Esophagus muscularis mucosa (tissue), 4 donors: ENCODE measurements at places on chromosomes 5 and 9. TPM values are rescaled to one million over a fixed set of nuclear protein-coding genes. Genes with fewer than 3 reads are reported as not detected.

GRCh38 chr5:943201-943917, 50.7 kb downstream of the TRIP13 start:
- no peak for DNase-seq

PCDHGB1 gene
- 5.1 TPM for total RNA-seq

GRCh38 chr5:67272453-67273130, 76.0 kb upstream of the CD180 start:
- DNase-seq = no peak

LECT2 gene
- not detected for total RNA-seq

- no peak for DNase-seq
These were observed 219.6 kb downstream of the WDR70 start for GRCh38 chr5:37598733-37599132.

GRCh38 chr9:109652971-109653370, 127.0 kb upstream of the PALM2AKAP2 start:
- no peak for DNase-seq

DNA sequence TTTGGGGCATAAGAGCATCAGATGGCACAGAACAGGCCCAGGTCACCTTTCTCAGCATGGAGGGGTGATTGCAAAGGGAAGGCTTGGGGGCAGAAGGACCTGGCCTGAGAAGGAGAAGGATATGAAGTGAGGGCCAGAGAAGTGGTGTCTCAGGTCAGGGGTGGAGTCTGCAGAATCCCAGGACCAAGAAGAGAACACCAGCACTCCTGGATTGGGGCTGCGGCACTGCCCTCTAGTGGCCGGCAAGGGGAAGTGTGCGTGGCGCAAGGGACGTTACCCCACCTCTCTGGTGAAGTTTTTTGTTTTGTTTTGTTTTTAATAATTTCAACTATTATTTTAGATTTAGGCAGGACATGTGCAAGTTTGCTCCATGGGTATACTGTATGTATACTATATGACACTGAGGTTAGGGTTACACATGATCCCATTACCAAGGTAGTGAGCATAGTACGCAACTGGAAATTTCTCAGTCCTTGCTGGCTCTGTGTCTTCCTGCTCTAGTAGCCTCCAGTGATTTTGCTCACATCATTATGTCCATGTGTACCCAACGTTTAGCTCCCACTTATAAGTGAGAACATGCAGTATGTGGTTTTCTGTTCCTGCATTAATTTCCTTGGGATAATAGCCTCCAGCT, 1548.6 kb downstream of the EFNA5 start:
- no peak for DNase-seq

- no peak for DNase-seq
These were observed 77.0 kb upstream of the SMIM32 start for GRCh38 chr5:136269973-136270372.

RNF130 gene
- 104 TPM for total RNA-seq

- DNase-seq = no peak
These were observed 14.9 kb downstream of the PFDN1 start for GRCh38 chr5:140287801-140288521.

- no peak for DNase-seq
These were observed 189.4 kb downstream of the COMMD10 start for GRCh38 chr5:116274251-116274650.

- no peak for DNase-seq
These were observed 3.8 kb upstream of the GGTA1 start for GRCh38 chr9:121503444-121503843.

TMEM252 gene
- not detected for total RNA-seq

DNA sequence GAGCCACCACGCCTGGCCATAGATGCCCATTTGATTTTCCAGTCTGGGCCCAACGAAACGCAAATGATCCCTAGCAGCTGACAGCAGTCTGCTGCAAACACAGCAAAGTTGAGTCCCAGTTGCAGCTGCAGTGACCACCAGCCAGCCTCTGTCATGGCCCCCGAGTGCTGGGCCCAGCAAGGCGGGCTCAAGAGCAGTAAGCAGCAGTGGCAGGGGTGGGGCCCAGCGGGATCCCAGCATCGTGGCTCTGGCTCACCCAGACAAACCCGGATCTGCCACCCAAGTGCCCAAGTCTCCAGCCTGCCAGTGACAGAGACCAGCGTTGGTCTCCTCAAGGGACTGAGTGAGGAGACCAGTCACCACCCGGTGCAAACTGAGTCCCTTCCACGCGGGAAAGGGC, 6.9 kb upstream of the LTC4S start:
- no peak for DNase-seq

- DNase-seq = no peak
These were observed 18.8 kb downstream of the S1PR3 start for GRCh38 chr9:89010056-89010455.

DNA sequence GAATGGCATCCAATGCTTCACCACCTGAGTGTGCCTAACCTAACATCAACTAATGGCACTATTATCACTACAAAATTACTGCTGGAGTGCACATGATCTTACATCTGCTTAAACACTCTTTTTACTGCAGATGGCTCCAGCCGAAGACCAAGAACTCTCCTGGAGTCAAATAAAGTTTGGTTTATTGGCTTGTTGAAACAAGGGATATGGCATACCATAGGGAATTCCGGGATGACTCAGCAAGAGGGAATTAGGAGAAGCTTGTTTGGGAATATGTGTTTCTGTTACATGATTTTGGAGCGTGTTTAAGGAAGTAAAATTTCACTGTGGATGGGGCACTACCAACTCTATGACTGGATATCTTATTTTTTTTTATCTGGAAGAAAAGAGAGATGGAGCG, 872.6 kb downstream of the DTWD2 start:
- no peak for DNase-seq

DNA sequence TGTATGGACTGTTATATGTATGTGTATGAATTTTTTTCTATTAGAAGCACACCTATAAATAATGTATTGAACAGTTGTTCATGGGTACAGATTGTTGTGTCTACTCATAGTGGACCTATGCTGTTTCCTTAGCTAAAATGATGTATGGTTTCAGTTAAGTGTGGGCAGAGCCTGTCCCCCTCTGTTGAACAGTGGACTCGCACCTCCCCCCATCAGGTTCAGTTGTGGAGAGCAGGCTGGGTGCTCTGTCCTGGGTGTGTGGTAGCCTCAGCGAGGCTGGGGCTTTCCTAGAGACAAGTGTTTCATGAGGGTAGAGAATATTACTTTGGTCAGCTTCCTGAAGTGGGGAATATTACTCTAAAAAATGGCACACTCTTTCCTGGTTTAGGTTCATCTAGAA, 47.4 kb upstream of the LRRTM2 start:
- no peak for DNase-seq

DNA sequence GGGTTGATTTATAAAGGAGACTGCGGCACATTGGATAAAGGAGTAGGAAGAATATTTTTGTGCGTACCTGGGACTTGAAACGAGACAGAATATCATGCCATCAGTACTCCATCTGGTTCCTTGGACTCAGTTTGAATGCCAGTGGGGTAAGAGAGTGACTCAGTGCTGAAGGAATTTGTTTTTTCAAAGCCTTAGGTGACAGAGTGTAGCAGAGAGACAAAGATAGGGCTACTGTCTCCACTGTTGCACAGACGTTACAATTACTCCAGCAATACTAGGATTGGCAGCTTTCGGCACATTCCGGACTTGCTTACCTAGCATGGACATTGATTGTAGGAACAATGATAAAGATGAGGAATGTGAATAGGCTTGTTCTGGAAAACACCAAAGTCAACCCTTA, 250.7 kb downstream of the KCTD16 start:
- DNase-seq = no peak

RANBP17 gene
- total RNA-seq = 28.2 TPM

TSSK1B gene
- total RNA-seq = under 0.01 TPM

DNA sequence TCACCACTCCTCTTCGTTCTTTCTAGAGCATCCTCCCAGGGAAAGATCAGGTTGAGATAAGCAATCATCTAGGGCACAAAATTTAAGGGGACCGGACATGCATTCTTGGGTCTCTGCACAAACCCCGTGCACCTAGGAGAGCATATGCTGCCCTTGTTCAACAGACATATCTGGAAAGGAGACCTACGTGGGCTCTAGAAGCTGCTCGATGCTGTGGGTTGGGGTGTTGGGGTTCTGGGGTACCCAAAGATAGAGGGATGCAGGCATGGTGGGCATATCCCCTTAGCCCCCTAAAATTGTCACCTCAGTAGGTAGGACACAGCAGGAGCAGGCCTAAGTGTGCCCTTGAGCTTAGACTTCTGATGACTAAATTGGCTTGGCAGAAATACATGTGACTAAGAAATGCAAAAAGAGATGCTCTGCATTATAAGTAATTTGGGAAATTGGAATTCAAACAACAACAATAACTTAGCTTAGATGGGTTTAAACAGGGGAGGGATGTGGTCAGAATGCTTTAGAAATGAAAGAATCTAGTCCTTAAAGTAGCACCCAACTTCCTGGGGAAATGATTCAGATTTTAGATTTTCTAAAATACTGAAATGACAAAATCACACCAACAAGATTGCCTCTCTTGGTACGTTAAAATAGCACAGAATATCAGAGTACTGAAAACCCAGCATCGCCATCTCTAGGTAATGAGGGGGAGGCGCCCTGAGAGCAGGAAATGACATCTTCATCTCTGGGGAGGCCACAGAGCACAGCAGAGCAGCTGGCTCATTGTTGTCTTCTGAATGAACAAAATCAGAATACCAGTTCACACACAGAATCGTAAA, 172.3 kb downstream of the GNA14 start:
- DNase-seq = peak; percentile 79

DNA sequence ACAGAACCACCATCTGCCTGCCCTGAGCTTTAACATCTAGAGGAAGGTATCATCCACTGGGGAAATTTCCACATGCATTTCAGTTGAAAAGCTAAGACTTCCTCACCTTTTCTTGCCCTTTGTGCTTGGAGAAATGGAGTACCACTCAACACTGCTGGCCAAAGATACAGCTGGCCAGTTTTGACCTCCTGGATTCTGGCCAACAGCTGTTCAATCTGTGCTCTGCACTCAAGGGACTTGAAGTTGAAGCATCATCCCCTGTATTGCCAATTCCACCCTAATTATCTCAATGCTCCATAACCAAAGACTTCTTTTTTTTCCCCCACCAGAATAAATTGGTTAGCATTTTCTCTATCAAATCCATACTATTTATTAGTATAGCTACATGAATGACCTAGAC, 70.4 kb upstream of the PRDM9 start:
- DNase-seq = no peak

- DNase-seq = no peak
These were observed 92.9 kb downstream of the EHMT1 start for GRCh38 chr9:137711678-137712105.

GRCh38 chr9:104068546-104068945, 25.6 kb upstream of the SMC2 start:
- no peak for DNase-seq

DNA sequence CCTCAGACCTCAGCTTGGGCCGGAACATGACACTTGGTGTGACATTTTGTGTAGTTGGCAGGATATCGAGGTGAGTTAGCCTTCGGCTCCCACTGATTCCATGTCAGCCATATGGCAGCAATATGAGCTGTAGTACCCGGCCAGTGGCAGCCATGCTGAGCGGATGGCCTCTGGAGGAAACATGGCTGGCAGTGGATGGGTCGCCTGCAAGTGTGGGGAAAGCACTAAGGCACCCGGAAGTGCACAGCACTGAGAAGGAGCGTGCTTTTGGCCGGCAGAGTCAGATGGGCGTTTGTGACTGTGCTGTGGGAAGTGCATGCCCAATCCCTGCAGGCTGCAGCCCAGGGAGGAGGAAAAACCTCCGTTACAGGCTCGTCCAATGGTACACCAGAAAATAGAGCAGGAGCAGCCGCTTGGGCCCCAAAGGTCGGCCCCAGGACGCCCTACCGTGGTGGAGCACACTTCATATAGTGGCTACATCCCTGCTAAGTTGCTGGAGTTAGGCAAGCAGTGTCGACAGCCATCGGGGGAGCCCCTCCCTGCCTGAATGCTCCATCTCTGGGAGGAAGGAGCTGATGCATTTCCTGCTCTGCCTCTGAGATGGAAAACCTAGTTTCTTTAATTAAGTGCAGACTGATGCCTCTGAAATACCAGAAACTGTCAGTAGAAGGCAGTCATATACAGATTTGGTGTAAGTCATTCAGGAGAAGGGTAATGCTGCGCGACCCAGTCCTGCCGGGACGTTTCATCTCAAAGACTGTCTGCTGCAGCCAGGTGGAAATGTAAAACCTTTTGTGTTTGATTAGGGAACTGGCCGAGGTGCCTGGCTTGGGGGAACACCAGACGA, 2185.8 kb upstream of the ACO1 start:
- no peak for DNase-seq

- no peak for DNase-seq
These were observed 60.0 kb downstream of the PRRC1 start for GRCh38 chr5:127577458-127577857.

CCL21 gene
- total RNA-seq = 271 TPM

- DNase-seq = no peak
These were observed 59.0 kb downstream of the CWC27 start for GRCh38 chr5:64827703-64828102.

DNA sequence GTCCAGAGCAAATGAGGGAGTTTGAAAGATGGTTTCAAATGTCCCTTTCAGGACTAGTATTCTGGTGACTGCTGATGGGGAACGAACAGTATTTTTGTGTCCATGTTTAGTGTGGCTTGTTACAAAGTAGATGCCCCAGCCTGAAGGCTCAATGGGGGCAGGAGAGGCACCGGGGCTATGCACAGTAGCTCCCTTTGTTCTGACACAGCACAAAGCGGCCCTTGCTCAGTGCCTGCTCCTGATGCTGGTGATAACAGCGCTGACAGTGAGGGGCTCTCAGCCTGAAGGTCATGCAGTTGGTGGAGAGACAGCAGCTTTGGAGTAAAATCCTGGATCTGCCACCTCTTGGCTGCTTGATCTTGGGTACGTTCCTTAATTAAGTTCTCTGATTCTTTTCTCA, 188.9 kb downstream of the SLIT3 start:
- DNase-seq = no peak

DNA sequence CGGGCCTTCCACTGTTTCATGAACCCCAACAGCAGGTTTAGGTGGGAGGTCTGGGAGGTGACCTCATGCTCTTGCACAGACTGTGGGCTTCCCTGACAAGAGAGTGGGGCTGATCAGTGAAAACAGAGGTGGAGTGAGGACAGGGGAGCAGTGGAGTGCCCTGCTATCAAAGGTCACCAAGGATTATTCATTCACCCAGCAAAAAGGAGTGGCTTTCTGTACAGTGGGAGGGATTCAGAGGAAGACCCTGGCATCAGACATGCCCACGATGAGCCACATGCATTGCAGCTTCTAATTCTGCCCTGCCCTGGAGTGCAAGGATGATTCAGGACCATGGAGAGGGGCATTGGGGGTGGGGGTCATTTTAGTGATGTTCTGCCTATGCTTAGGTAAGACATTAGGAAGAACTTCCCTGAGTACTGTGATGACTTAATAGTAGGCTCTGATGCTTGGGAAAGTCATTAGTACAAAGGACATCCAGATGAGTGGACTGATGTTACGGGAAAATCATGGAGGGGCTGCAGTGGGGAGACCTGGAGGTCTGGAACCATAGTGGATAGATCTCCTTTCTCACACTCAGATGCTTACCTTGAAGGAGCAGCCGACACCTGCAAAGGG, 12.8 kb downstream of the TRAF1 start:
- no peak for DNase-seq

OTULIN gene
- 41.1 TPM for total RNA-seq

EQTN gene
- not detected for total RNA-seq
